ENCODE measurements at places on chromosomes 2 and 18.

DNA sequence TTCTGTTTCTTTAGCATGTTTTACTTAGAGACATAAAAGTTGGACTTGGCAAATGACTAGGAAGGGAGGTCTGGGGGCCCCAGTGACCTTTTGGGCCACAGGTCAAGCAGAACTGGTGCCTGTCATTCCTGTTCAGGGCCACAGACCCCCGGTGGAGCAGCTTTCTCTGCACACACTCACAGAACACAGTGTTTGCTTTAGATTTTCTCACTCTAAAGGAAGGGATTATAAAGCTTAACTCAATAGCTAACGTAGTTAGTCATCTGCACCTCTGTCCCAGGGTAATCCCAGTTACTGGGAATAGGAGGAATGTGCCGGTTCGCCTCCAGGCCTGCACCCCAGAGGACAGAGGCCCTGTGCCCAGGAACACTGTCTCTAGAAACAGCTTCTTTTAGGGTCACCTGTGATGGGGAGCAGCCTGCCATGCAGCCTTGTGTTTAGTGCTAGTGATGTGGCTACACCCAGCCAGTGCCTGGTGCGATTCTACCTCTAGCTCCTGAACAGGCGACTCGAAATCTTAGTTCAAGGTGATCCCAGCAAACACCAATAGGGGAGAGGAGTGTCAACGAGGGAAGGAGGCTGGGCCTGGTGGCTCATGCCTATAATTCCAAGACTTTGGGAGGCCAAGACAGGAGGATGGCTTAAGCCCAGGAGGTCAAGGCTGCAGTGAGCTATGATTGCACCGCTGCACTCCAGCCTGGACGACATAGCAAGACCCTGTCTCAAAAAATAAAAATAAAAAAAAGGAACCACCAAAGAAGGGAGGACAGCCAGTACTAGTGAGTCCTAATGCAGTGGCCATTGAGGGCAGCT is 11.6 kb downstream of the SPATA3 start:
- no peak for DNase-seq

DNA sequence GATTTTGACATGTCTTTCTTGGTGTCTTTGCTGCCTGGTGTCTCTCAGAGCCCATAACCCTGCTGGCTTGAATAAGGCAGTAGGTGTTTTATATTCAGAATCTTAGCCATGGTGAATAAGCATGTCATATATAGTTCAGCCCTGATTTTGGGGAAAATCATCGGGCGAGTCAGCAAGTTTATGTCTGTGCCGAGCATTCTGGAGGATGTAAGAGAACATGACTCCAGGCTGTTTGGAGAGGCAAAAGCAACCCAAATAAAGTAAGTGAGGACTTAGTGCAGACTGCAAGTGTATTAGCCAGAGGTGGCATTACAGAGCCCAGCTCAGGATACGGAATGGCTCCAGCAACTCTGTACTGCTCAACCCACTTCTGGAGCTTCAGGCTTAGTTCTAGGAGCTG is 50.3 kb downstream of the TCF7L1 start:
- no peak for DNase-seq

DNA sequence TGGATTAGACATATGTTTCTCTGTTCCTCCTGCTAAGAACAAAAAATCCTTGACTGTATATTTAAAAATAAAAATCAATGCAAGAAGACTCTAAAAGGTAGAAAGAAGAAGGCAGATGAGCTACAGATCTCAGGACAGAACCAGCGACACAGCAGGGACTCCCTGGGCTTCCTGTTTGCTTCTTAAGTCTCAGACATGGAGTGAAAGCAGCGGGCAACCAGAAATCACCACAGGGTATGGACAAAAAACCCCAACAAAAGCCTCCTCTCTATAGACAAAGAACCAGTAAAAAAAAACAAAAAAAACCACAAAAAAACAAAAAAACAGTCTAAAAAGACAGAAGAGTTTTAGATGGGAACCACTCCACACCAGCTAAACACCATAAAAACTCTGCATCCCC is 971.0 kb upstream of the GYPC start:
- DNase-seq, result no peak

- DNase-seq, result no peak
These were observed 239.1 kb upstream of the EPAS1 start for GRCh38 chr2:46058140-46058539.

GRCh38 chr2:127217470-127218325 is 2.4 kb downstream of the CYP27C1 start:
- DNase-seq, result no peak

DNA sequence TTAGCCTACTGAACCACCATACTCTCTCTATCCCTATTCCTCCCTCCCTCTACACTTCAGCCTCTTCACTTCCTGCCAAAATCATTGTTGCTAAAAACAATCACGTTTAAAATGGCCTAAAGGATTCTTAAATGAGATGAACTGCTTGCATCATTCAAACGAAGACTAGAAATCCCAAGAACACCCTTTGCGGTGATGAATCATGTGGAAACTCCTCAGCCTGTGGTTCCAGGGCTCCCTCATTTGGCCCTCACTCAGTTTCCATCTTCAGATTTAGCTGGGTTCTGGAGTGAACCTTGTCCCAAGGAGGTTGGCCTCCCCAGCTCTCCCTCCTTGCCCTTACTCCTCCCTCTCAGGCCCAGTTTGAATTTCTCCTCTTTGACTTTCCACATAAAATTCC is 125.6 kb upstream of the CDC42EP3 start:
- DNase-seq, result no peak
